Neuronal stem cell (in vitro differentiated cells): ENCODE measurements at places on chromosomes 16 and 17.
A peak's percentile ranks its signal among the peaks of the same experiment; 100 is the strongest.

GRCh38 chr16:47136099-47136842 is 7.5 kb downstream of the NETO2 start:
- DNase-seq = no peak

DNA sequence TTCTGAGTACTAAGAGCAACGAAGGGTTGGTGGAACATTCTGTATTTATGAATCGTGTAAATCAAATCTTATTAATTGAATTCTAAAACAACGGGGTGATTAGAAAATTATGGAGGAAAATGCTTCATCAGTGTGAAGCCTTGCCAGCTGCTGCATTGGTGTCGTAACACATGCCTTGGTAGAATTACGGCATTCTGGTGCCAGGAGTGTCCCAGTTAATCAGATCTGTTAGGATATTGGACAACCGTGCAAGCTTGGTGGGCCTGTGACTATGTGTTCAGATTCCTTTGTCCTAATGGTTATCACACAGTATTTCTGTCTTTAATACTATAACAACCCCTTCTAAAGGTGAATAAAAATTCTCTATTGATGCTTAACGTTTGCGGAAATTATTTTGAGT is 44.2 kb upstream of the TANC2 start:
- DNase-seq = no peak

- no peak for DNase-seq
Observed at GRCh38 chr16:57803134-57803990, 1.1 kb upstream of the KIFC3 start.

DNA sequence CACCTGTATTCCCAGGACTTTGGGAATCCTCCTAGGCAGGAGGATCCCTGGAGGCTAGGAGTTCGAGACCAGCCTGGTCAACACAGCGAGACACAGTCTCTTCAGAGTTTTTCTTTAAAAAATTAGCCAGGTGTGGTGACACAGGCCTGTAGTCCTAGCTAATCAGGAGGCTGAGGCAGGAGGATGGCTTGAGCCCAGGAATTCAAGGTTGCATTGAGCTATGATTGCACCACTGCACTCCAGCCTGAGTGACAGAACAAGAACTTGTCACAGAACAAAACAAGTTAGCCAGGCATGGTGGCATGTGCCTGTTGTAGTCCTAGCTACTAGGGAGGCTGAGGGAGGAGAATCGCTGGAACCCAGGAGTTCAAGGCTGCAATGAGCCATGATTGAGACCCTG is 24.8 kb downstream of the ANKRD40 start:
- DNase-seq = no peak

DNA sequence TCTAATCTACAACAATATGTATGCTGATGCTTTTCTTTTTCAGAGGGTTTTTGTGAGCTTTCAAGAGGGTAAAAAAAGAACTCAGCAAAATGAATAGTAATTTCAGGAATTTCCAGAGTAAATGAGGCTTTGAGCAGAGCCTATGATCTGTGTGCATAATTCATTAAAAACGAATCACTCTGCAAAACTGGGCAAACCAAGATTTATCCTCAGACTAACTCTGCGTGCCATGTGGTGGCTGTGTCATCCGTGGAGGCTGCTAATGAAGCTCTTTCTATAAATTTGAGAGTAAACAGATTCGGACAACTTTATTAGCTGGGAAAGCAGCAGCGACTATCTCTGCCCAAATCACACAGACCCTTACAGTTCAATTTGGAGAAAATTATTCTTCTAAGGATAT is 83.8 kb downstream of the FOXL1 start:
- DNase-seq = no peak

- DNase-seq = no peak
Observed at GRCh38 chr17:81323411-81323868, 28.3 kb upstream of the SLC38A10 start.

DNA sequence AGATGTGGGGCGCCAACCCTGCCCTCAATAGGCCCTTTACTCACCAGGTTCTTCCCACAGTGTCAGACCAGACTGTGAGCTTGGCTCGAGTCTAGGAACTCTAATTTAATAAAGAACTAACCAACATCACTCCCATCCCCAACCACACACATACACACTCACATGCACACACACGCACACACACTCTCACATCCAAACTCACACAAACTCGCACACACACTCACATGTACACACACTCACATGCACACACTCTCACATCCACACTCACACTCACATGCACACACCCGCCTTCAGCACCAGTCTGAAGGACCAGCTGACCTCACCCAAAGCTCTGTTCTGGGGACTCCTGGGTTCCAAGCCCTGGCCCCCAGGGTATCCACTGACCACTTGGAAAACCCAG is 63.8 kb downstream of the COG7 start:
- no peak for DNase-seq

GRCh38 chr17:77354670-77355455 is 214.1 kb downstream of the SEC14L1 start:
- no peak for DNase-seq

DNA sequence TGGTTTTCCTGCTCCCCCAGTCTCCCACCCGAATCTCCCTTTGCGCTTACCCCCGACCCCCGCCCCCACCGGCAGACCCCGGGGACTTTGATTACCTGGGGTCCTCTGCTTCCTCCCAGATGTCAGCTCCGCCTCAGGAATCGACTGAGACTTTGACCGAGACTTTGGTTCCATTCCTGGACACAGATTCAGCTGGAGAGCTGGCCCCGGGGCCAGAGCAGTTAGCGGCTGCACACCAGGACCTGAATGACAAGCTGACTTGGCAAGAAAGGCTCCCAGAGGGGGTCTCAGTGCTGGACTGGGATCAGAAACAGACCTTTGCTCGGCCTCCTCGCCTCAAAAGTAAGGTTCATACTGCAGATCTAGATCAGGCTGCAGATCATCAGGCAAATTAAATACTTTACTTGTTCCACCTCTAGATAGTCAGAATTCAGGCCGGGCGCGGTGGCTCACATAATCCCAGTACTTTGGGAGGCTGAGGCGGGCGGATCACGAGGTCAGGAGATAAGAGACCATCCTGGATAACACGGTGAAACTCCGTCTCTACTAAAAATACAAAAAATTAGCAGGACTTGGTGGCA is 60.3 kb upstream of the FBXO47 start:
- DNase-seq = no peak

GRCh38 chr16:35637683-35638082 is 2178.3 kb downstream of the TP53TG3F start:
- no peak for DNase-seq

DNA sequence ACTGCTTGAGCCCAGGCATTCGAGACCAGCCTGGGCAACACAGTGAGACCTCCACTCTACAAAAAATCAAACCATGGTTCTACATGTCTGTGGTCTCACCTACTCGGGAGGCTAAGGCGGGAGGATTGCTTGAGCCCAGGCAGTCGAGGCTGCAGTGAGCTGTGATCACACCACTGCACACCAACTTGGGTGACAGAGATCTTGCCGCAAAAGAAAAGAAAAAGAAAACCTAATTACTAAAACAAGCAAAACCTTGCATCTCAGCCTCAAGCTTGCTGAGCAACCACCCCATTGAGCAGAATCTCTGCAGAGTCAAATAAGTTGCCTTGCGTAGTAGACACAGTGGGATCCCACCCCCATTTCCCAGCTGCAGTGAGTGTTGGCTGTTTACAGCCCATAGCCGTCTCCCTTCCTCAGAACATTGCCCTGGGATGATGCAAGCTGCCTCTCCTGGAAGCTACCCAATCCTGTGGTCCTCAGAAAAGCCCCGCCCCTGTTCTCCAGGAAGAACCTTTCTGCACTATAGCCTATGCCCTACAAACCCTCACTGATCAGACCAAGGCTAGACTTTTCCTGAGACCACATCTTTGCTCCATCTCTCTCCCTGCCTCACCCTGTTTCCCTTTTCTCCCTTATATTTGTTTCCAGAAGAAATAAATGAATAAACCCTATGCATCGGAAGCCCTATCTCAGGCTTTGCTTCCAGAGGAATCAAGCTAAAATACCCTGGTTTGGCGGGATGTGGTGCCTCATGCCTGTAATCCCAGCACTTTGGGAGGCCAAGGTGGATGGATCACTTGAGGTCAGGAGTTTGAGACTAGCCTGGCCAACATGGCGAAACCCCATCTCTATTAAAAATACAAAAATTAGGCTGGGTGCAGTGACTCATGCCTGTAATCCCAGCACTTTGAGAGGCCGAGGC is 16.7 kb upstream of the ERN2 start:
- DNase-seq = no peak

DNA sequence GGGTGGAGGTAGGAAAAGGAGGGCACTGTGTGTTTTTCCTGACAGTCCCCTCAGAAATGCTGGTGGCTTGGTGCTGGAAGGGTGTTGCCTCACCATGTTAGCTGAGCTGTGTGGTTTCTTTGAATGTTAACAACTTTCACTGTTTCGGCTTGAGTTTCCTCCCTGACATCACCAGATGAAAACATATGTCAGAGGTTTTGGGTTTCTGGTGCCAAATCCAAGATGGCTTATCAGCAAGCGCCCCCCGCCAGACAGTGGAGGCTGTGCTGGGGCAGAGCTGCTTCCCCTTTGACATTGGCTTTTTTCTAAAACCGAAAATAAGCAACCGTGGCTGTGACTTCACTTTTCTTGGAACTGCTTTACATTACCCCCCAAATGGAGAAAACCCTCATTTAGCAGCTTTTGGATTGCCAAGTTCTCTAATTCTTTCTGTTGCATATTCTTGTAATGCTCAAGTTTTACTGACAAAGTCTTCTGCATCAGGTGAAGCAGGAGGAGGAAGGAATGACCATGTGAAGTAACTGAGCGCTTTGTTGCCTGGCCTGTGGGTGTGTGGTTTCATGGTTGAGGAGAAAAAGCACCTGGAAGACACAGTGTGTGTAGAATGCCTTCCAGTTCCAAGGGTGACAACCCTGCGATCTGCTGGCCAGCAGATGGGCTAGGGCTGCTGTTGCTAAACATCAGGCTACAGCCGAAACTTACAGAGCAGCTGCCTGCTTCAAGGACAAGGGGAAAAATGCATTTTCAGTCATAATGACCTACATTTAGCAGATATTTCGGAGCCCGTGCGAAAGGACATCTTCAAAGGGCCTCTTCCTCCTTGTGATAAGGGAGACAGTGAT is 9.7 kb downstream of the RMI2 start:
- no peak for DNase-seq

DNA sequence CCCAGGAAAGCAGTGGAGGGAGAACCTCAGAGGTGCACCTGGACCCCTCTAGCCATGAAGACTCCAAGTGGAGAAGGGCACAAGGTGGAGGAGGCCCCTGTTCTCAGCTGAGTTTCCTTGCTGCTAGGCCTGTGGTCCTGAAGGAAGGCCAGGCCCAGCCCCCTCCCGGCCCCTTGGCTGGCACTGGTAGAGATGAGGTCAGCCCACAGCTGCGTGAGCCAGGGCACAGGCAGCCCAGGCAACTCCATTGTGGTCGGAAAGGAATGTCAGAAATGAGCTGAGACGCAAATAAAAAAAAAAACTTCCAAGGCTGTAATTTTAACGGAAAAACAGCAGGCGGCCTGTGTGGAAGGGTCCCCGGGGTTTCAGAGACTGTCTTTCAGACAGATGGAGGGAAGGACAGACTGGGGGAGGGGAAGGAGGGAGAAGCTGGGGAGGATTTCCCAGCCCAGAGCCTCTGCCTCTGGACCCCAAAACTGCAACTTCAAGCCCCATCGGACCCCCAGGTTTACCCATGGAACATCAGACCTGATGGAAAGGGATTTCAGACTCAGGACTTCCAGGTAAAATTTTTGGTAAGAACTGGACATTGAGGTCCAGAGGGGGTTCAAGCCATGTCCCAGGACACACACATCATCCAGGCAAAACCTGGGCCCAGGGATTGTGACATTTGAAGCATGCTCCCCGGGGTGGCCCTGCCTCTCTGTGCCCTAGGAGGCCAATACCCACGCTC is 25.6 kb upstream of the MRPS23 start:
- peak; percentile 56 for DNase-seq

- no peak for DNase-seq
Observed at GRCh38 chr16:74652249-74652648, 14.4 kb downstream of the RFWD3 start.

DNA sequence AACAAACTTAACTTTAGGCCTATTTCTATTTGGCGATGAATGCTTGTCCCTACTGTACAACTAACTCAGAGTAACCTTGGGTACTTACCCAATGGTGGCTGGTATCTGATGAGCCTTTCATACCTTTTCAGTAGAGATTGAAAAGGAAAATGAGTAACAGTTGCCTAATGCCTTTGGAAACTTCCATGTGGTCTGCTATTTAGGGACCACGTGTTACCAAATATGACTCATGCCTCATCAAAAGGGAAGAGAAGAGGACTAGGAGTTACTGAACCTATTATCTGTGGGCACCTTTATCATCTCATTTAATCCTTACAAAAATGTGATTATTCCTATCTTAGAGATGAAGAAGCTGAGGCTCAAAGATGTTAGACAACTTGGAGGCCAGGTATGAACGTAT is 8.1 kb downstream of the MYOCD start:
- no peak for DNase-seq

DNA sequence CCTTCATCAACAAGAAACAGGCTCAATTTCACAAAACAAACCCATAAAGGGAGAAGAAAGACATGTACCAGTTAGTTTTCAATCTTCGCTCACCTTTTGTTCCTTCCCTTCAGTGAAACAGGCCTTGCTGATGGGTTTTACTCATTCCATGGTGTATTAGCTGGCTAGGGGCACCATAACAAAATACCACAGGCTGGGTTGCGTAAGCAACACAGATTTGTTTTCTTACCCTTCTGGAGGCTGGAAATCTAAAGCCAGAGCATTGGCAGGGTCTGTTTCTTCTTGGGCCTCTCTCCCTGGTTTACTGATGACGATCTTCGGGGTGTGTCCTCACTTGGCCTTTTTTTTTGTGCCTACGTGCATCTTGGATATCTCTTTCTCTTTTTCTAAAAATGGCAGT is 383.4 kb upstream of the RBFOX1 start:
- no peak for DNase-seq

DNA sequence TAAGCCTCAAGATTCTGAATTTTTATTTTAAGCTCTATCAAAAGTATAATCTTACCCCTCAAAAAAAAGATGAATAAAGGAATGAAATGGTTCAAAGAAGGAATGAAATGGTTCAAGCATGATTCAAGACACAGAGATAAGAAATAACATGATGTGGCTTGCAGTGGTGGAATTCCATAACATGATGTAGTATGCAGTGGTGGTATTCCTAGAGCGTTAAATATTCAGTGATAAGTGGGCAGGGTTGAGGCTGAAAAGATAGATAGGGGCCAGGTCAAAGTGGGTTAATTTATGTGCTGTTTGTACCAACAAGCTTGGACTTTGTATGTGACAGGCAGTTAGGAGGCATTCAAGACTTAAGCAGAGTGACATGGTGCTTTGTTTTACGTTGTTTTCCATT is 29.6 kb downstream of the TNRC6A start:
- DNase-seq = no peak

- DNase-seq = no peak
Observed at GRCh38 chr17:69305177-69305576, 21.8 kb downstream of the ABCA5 start.

DNA sequence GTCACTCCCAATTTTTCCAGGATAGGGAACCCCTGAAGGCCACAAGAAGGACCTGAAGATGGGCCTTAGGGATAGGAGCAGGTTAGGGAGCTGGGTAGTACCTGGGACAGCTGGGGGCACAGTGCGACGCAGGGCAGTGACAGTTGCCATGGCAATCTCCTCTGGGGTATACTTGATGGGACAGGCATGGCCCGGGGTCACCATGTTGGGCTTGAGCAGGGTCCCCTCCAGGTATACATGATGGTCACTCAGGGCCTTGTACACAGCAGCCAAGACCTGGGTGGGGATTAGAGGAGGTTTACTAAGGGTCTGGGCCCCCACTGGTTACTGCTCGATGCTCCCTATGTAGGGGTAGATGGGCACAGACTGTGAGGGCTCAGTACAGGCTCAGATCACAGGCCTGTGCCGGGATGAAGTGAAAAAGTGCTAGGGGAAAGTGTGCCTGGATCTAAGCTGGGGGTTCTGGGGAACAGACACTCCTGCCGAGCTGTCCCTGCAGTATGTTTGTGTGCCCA is 2.7 kb downstream of the ALDOC start:
- no peak for DNase-seq

GRCh38 chr17:50943575-50943933 is 77.4 kb upstream of the TOB1 start:
- no peak for DNase-seq
